Stimulated activated CD4-positive, alpha-beta T cell treated with anti-CD3 and anti-CD28 coated beads, Interleukin-1b, Interleukin-23, amount 100 ng/mL, for 4 hours (primary cell): ENCODE measurements at places on chromosomes 7 and 10.
A peak's percentile ranks its signal among the peaks of the same experiment; 100 is the strongest.

DNA sequence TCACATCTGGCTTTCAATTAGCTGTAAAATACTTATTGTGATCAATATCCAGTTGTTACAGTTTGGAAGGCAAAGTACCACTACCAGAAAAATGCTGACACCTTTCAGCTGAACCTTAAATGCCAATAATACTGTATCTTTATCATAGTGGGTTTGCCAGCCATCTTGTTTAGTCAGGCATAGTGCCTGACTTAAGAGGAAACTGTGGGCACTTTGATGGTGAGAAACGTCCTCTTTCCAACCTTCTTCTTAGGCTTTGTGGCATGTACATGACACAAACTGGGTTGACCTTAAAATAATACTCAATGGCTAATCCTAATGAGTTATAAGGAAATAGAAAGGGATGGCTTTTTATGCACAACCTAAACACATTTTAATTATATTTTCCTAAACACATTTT is 52.3 kb upstream of the PRR15 start:
- DNase-seq, result no peak

- no peak for DNase-seq
Measured at GRCh38 chr10:16964576-16965343, 147.5 kb upstream of the RSU1 start.

DNA sequence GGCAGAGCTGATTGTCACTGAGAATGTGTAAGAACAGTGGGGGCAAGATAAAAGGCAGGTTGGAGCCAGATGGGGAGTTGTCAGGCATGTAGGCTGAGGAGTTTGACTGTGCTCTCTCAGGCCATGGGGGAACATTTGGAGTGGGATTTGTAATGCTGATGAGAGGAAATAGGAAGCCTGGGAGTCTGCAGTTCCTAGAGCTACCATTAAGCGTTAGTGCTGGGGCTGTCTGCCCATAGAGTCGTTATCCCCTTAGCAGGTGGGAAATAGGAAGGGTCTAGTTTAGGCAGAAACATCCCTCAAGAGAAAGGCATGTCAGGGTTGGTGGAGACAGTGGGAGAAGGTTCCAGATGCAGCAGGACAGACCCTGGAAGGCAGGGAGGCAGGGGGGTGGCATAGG is 75.5 kb downstream of the RPS24 start:
- no peak for DNase-seq

DNA sequence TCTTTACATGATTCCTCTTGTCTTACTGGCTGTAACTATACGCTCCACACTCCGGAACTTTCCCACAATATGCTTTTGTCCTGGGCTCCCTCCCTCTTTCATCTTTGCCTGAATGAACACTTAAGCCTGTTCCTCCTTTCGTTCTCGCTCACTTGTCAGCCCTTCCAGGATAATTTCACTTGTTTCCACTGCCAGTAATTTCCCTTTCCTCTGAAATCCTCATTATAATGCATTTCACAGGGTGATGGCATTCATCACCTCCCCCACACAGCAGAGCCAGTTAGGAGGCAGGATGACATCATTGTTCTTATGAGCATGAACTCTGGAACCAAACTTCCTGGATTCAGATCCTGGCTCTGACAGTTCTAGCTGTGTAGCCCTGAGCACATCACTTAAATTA is 372.6 kb downstream of the GPR158 start:
- DNase-seq, result no peak

DNA sequence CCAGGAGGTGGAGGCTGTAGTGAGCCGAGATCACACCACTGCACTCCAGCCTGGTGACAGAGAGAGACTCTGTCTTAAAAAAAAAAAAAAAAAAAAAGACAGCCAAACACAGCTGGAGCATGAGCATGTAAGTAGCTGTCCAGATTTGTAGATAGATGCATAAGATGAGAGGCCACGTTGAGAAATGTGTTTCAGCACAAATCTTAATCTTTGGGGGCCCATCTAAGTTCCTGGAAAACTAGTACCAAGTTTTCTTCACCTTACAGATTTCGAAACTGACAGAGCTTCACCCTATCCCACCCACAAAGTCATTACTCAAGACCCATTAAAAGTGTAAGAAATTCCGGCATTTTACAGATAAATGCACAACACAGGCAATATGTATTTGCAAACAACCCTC is 208.2 kb downstream of the PARD3 start:
- no peak for DNase-seq

- no peak for DNase-seq
Measured at GRCh38 chr10:46077731-46078413, 31.8 kb upstream of the MSMB start.

DNA sequence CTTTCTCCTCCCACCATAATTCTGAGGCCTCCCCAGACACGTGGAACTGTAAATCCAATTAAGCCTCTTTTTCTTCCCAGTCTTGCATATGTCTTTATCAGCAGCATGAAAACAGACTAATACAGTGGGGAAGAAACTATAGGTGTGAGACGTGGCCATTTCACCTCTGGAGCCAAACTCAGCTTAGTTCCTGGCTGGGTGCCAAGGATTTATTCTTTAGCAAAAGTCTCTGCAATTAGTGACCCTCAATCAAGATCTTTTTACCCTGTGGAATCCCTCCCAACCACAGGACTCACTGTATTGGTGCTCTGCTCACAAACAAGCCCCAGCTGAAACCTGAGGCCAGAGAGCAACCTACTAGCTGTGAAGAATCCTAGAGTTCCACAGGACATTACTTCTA is 28.1 kb upstream of the SFTPD start:
- DNase-seq, result no peak

- no peak for DNase-seq
Measured at GRCh38 chr10:21292763-21293517, 232.5 kb downstream of the SKIDA1 start.

GRCh38 chr10:97057491-97058235 is 128.1 kb downstream of the SLIT1 start:
- DNase-seq, result no peak

- DNase-seq, result no peak
Measured at GRCh38 chr10:86721232-86721631, 35.2 kb upstream of the BMPR1A start.

- peak; percentile 43 for DNase-seq
Measured at GRCh38 chr7:50092579-50093491, at the start of gene ZPBP. ZPBP (minus strand) TSS chr7:50093246; CDS start chr7:50093194, 52 bp downstream.

DNA sequence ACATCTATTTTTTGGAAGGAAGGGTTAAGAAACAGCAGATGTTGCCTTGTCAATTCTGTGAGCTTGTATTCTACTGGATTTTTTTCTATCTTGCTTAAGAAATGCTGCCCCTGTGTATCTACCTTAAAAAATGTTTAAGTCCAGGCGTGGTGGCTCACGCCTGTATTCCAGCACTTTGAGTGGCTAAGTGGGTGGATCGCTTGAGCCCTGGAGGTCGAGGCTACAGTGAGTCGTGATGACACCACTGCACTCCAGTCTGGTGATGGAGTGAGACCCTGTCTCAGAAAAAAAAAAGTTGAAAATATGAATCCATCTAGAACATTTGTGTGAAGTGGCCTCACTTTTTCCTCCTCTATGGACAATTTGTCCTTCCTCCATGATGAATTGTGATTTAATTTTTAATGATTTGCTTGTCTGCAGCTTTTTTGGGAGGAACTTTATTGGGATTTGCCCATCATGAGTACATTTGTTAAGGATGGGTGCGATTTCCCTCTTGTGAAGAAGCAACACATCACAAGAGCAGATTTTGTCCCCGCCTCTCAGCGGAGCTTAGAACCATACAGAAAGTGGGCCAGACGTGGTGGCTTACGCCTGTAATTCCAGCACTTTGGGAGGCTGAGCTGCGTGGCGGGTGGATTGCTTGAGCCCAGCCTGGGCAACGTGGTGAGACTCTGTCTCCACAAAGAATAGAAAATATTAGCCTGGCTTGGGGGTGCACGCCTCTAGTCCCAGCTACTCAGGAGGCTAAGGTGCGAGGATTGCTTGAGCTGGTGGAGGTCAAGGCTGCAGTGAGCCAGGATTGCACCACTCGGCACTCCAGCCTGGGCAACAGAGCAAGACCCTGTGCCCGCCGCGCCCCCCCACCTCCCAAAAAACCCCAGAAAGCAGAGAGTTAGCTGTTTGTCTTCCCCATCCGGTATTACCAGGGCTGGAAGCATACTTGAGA is 57.7 kb downstream of the DNAJB6 start:
- no peak for DNase-seq

GRCh38 chr10:18683427-18683826 is 24.2 kb downstream of the ARL5B start:
- no peak for DNase-seq

DNA sequence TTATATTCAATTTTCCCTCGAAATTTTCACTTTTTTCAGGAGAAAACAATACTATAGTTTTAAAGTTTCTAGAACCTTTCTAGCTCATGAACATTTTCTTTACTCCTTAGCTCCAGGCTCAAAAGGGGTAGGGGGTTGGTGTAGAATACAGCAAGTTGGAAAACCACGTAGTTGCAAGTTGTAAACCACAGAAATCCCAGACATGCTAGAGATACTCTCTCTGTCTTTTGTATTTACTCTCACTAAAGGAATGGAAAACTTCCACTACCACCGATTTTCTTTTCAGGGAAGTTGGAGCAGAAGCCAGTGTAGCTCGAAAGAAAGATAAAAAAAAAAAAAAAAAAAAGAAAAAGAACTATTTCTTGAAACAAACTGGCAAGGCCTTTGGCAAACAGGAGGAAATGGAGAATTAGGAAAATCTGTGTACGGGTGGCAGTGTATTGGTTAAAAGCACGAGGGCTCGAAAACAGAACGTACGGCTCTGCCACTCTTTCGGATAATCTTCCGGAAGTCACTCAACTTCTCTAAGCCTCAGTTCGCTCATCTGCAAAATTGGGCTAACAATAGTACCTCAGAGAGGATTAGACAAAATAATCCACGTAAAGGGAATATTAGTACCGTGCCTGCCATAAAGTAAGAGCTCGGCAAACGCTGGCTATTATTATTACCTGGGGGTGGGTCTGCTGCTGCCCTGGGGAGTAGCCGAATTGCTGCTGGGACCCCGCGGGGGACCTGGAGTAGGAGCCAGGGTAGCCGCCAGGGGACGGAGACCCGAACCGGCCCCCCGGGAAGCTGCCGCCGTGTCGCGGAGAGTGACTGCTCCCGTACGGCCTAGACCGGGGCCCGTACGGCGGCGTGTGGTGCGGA is 628 bp downstream of the MPLKIP start:
- DNase-seq, result peak; percentile 4

DNA sequence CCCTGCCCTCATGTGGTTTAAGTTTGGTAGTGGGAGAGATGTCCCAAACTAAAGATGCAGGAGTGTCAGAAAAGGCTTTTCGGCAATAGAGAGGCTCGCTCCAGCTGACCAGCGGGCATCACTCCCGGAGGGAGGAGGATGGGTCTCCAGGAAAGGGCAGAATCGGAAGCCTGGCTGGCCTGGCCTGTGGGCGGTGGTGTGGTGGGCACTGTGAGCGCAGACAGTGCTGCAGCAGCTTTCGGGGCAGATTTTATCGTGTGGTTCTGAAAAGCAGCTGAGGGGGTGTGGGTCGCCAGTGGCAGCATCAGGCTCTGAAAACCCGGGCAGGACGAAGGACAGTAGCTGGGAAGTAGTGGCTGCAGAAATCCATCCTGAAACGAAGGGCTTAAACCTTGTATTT is 12.8 kb downstream of the BNIP3 start:
- no peak for DNase-seq

- no peak for DNase-seq
Measured at GRCh38 chr10:14050598-14050997, 280.1 kb downstream of the FRMD4A start.

DNA sequence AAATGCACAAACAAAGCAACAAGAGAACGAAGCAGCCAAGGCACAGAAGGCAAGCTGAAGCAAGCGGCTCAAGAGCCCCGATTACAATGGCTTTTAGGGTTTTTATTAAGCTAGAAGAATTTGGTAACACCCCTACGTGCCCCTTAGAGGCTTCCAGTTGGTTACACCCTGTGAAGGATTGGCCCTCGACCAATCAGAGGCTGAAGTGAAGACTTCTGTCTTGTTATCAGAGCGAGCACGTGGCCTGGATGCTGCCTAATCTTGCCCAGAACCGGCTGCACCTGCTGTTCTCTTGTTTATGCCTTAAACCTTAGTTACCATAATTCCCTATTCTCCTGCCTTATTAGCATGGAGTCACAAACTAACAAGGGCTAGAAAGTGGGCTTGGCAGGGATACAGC is 21.4 kb downstream of the KCNK18 start:
- no peak for DNase-seq

DNA sequence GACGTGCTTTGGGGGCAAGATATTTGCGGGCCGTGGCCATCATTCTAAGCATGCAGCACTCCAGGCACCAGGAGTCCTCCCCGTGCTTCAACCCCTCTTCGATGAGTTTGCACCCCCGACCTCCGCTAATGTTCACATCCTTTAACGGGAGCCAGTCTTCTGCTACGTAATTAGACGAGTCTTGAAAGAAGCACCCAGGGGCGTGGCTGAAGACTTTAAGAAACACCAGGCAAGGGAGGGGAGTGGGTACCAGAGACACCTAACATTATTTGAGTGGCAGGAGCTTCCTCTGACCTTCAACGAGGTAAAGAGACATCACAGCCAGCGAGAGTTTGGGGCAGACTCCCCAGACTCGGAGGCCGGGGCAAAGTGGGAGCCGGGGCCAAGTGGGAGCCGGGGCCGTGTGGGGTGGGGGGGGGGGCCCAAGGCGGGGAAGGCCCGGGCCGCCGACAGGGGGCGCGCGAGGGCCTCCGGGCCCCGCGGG is 31.1 kb upstream of the TOMM7 start:
- DNase-seq, result no peak

- no peak for DNase-seq
Measured at GRCh38 chr10:70566515-70567290, 35.8 kb downstream of the PRF1 start.

DNA sequence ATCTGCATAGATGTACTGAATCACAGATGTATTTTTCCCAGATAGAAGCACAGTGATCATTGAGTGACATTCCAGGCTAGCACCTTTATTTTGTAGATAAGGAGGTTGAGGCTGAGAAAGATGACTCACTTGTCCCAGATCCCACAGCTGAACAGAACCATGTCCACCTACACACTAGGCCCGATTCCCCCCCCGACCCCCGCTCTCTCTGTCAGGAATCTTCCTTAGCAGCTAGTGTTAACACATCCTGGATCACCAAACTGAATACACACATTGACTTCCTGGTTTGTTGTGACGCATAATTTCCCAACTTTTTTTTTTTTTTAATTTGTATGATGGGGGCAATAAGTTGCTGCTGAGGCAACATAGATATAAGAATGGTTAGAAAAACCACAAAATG is 5.2 kb downstream of the SFMBT2 start:
- no peak for DNase-seq

- DNase-seq, result no peak
Measured at GRCh38 chr10:34744590-34744989, 70.5 kb downstream of the PARD3 start.

GRCh38 chr10:29886299-29886698 is 173.1 kb downstream of the JCAD start:
- no peak for DNase-seq

- no peak for DNase-seq
Measured at GRCh38 chr7:98119256-98119918, 12.7 kb downstream of the LMTK2 start.

DNA sequence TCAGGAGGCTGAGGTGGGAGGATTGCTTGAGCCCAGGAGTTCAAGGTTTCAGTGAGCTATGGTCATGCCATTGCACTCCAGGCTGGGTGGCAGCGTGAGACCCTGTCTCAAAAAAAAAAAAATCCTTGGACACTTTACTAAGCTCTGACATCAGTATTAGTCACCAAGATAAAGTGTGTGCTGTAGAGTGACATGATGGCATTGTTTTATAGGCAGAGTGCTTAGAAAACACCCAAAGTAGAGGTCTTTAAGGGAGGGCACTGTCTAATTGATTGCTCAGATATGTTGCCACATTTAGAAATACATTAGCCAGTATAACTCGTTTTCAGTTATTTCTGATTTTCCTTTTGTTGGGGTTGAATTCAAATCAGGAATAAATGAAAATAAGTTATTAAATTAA is 235.9 kb downstream of the REEP3 start:
- no peak for DNase-seq
